ENCODE measurements at places on chromosomes 4 and X.

GRCh38 chrX:23901060-23901459, 6.7 kb downstream of the APOO start:
- DNase-seq: no peak

GRCh38 chrX:19040373-19040772, 56.5 kb upstream of the PHKA2 start:
- no peak for DNase-seq

DNA sequence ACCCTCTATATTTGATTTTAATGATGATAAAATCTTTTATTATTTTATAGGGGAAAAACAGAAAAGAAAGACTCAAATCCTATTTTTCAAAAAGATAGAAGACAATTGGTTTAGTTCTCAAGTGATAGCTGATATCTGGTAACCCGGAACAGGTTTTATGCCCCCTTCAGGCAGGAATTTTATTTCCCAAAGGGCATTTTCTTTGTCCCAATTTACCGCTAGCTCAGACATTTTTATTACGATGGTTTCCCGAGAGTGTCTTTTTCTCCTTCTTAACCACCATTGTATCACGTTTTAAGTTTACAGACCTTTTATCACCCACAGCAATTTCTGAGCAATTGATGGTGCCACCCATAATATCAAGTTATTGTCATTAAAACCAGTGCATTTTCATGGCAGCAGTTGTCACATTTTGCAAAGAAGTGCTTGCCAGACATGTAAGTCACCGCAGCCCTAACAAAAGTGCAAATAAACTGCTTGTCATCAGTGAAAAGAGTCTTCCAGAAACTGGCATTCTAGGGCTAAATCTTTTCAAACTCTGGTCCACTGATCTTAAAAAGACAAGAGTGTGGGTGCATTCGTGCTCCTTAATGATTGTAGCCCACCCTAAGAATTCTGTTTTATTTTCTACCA, 204.8 kb upstream of the VCX start:
- DNase-seq: no peak

GRCh38 chr4:163681208-163681821, 186.8 kb downstream of the TMA16 start:
- no peak for DNase-seq

- DNase-seq: no peak
These were observed 132.3 kb downstream of the CBR4 start for GRCh38 chr4:168877511-168878491.

DNA sequence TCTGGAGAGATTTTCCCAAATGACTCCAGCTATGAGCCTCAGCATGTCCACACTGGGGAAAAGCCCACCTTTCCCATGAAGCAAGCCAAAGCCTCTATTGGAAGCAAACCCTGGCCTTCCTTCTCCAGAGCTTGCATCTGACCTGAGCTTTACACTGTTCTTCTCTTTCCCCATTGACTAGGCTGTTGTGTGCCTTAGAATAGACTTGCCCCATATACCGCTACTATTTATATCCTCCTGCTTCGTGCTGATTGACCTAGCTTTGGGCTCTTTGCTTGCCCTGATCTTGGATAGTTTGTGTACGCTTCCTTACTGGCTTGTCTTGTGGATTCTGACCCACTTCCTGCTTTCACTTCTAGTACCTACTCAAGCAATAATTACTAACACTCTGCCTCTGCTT, 30.9 kb downstream of the FAM9B start:
- no peak for DNase-seq

- DNase-seq: no peak
These were observed 43.8 kb downstream of the GEMIN8 start for GRCh38 chrX:13985697-13986435.
